Stimulated activated naive CD8-positive, alpha-beta T cell treated with anti-CD3 and anti-CD28 coated beads, Interleukin-15, Interleukin-2, amounts not matched to agents 100 U/mL and 50 U/mL, for 24 hours (primary cell): ENCODE measurements at places on chromosomes 13 and 19.

DNA sequence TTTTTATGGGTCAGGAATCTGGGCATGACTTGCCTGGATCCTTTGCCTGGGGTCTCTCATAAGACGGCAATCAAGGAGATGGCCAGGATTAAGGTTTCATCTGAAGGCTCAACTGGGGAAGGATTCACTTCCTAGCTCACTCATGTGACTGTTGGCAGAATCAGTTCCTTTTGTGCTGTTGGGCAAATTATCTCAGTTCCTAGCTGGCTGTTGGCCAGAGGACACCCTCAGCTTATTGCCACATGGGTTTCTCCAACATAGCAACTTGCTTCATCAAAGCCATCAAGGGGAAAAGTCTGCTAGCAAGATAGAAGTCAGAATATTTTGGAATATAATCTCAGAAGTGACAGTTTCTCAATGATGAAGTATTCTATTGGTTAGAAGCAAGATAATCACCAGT lies 12.2 kb upstream of the EVI5L start:
- no peak for DNase-seq

- DNase-seq = no peak
These were observed 266.3 kb downstream of the DNAJC15 start for GRCh38 chr13:43289470-43290255.

GRCh38 chr13:69796256-69796655 lies 311.4 kb upstream of the ATXN8OS start:
- DNase-seq = no peak

- no peak for DNase-seq
These were observed 5.4 kb downstream of the MADCAM1 start for GRCh38 chr19:501646-502045.

- no peak for DNase-seq
These were observed 932 bp downstream of the SLC35E1 start for GRCh38 chr19:16571283-16571682.

- DNase-seq = peak; percentile 91
These were observed 31.6 kb downstream of the SYT3 start for GRCh38 chr19:50607874-50608785.

DNA sequence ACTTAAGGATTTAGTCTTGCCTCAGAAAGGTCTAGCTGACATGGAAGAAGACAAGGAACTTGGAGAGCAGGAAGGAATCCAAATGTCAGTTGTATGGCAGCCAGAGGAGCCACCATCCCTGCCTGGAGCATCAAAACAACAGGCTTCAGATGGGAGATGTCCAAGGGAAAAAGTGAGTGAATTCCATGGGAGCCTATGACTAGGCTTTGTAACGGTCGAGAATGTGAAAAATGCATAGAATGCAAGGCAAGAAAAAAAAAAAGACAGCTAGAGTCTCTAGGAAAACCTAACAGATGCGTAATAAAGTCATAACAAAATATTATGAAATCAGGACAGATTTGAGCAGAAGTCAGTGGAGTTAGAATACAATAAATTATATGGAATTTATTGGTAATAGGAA lies 183.7 kb upstream of the LSM14A start:
- no peak for DNase-seq

GRCh38 chr13:70424928-70425327 lies 316.7 kb upstream of the KLHL1 start:
- no peak for DNase-seq

- DNase-seq = no peak
These were observed 73.1 kb downstream of the FLT1 start for GRCh38 chr13:28421676-28422410.

- no peak for DNase-seq
These were observed 6.1 kb downstream of the DOCK6 start for GRCh38 chr19:11256189-11256588.
